ENCODE measurements at places on chromosomes 1 and 21.
A peak's percentile ranks its signal among the peaks of the same experiment; 100 is the strongest.

GRCh38 chr21:45286671-45287437 is 841 bp downstream of the POFUT2 start:
- no peak for DNase-seq

- peak; percentile 80 for DNase-seq
Observed at GRCh38 chr1:1069056-1069710, 4.9 kb downstream of the RNF223 start.

DNA sequence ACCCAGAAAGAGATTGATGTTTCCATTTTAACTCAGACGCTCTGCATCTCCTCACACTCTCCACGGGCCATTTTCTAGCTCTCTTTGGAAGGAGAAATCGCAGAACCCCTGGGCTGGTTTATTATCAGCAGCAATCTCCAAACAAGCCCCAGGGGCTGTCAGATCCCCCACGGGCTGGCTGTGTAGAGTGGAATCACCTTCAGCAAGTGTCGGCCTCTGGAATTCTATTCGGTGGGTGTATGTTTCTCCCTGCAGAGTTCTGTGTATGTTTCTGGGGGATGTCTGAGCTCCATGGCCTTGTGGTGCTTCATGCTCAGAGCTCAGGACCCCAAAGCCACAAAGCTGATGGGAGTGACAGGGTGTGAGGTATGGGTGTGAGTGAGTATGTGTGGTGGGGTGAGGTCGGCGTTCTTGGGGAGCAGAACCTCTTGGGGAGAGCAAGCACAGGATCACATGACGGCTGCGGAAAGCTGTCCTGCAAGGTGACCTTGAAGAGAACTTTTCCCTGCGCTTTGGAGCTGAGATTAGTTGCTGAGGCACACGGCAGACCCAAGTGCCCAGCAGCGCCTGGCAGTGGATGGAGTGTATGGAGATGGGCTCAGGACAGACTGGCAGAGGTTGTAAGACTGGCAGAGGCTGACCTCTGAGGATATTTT is 489 bp downstream of the ACOT11 start:
- DNase-seq = no peak

GRCh38 chr1:15207829-15208429 is 39.1 kb upstream of the FHAD1 start:
- no peak for DNase-seq

DNA sequence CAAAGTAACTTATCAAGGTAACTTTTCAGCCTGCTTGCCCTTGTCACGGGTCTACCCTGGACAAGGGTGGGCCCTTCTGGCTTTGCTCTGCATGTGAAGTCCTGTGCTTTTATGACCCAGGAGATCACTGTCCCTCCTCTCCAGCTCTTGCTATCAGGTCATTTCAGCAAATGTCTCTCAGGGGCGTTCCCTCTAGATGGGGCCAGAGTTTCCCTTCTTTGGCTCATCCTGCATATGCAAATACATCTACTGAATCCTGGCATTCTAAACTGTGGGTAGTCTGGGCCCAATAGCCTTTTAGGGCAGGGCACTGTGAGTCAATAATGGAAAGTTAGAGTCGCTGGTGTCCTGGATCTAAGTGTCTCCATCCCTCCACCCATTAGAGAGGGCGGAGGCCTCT is 366.9 kb upstream of the USP24 start:
- DNase-seq = no peak

- no peak for DNase-seq
Observed at GRCh38 chr1:54094001-54094729, 40.8 kb downstream of the TCEANC2 start.

DNA sequence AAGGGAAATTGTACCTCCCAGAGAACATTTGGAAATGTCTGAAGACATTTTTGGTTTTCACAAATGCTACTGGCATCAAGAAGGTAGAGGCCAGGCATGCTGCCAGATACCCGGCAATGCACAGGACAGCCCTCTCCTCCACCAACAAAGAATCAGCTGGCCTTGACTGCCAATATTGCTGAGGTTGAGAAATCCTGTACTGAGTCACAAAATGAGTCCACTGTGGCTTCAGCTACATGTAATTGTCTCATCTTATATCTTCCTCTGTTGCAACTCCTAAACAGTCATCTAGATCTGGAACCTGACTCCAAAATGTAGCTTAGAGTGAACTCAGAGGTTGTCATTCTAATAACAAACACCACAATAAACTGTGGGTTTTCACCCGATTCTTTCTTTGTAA is 327.5 kb upstream of the POGK start:
- DNase-seq = no peak

DNA sequence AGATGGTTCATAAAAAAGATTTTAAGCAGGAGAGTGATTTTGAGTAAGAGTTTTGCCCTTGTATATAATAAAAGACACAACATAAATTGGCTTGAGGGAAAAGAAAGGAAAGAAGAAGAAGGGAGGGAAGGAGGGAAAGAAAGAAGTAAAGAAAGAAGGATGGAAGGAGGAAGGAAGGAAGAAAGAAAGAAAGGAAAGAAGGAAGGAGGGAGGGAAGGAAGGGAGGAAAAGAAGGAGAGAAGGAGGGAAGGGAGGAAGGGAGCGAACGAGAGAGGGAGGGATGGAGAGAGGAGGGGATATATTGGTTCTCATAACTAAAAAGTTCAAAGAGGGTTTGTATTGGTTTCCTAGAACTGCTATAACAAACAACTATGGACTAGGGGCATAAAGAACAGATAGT is 62.2 kb upstream of the PAX7 start:
- DNase-seq = no peak

GRCh38 chr1:90361026-90361425 is 356.1 kb downstream of the BARHL2 start:
- no peak for DNase-seq

- no peak for DNase-seq
Observed at GRCh38 chr21:37339552-37339939, 27.0 kb upstream of the DYRK1A start.

GRCh38 chr1:39926343-39926793 is 24.7 kb upstream of the MYCL start:
- no peak for DNase-seq

DNA sequence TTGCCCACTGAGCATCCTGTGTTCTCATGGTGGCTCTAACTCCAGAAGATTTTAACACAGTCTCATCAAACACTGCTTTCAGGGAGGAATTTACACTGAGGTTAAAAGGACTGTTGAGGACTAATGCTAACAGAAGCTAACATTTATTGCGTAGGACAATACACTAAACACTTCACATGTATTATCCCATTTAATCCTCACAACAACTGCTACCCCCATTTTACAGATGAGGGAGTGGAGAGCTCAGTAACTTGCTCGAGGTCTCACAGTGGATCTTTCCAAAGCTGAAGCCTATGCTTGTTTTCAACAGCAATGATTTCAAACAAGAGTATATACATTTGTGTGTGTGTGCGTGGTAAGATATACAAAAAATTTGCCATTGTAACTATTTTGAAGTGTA is 13.9 kb downstream of the ATF3 start:
- no peak for DNase-seq

DNA sequence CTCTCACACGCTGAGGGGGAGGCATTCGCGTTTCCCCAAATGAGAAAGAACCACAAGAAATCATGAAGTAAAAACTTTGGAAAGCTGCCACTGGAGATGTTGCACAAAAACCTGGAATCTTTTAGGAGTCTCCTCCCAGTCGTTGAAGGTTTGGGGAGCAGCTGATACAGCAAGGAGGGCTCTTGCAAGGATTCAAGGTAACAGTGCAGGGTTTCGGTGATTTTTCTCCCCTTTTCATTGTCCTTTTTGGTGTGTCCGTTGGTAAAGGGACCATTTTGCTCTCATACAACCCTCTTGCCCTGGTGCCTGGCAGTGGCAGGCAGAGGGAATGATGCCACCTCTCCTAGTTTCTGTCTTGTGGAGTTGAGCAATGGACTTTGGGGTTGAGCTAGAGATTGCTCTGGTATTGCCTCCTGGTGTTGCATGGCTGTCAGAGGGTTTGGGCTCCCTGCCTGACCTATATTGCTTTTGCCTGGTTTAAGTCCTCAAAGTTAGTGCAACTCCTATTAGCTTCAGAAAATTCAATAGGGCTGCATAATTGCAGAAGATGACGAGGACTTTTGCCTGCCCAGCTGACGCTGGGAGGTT is 872 bp downstream of the BRINP2 start:
- no peak for DNase-seq

GRCh38 chr1:41169799-41170180 is 72.3 kb downstream of the SCMH1 start:
- DNase-seq = no peak

- no peak for DNase-seq
Observed at GRCh38 chr1:229410692-229411433, 23.0 kb downstream of the ACTA1 start.

DNA sequence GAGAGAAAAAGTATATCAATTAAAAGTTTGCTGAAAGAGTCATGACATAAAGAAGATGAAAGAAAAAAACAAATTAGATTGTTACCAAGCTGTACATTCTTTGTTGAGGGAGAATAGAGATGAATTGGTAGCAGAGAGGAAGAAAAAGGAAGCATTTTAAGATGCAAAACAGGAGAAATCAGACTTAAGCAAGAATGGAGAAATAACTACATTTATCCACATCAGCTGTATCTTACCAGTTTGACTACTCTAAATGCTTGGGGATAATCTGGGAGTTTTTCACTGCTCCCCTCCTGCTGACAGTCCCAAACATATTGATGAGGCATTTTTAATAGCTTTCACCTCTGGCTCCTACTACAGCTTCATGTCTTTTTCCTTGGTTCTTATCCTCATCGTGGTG is 16.8 kb upstream of the PTPRC start:
- no peak for DNase-seq

DNA sequence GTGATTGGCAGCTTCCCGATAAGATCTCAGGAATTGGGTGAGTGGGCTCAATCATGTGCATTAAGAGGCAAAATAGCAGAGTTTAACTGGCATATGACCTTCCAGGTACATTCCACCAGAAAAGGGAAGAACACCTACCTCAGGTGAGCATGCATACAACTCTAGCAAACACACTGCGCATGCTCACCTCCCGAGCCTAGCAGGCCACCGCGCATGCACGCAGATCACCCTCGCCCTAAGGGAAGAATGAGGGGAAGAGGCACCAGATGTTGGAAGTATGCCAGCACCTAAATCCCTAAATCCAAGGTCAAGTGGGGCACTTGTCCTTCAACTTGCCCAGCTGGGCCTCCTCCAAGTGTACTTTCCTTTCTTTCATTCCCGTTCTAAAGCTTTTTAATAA is 23.6 kb upstream of the CBR3 start:
- DNase-seq = no peak
